ENCODE measurements at places on chromosomes 5 and 9.

DNA sequence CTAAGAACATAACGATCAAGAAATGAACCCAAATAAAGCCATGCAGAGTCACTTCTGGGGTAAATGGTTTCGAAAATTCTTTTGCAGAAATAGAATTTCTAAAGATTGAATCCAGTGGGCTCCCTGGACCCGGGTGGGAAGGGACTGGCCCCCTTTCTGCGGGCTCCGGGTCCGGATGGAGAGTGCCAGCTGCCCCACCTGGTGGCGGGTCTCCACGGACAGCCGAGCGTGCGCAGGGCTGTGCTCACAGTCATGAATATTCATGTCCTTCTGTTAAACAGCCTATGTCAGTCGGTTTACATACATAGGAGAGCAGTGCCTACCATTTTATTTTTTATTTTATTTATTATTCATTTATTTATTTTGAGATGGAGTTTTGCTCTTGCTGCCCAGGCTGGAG is 4.7 kb upstream of the PPP1R26 start:
- DNase-seq: peak; percentile 23

GRCh38 chr5:61160497-61160896 is 1.8 kb downstream of the SMIM15 start:
- DNase-seq: no peak

DNA sequence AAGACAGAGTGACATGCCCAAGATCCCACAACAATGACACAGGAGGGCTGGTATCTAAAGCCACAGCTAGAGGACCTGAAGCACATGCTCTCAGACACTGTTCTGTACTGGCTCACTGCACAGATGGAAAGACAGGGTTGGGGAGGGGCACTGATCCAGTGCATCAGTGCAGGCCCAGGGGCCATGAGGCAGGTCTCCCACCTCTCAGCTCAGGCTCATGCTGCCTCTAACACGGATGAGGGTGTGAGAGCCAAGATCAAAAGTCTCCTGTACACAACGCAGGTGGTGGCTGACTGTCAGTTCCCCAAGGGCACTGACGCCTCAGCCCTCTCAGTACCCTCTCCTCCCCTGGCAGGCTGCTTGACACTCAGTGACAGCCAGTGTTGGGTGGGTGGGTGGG is 10.9 kb downstream of the RAPGEF1 start:
- DNase-seq: no peak

DNA sequence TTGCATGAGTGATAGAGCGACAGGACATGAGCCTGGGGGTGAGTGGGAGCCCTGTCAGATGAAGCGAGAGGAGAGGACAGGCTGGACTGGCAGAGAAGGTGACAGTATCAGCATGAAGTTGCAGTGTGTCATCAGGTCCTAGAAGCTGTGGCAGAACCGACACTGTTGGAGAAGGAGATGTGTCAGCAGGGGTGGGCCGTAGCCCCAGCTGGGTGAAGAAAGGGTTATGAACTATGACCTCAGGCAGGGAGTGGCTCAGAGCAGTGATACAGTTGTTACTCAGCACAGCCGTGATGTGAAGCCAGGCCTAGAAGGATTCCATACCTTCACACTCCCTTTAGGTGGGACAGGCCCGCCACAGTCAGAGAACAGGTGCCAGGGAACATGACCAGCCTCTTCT is 7.6 kb downstream of the PCYOX1L start:
- DNase-seq: no peak

DNA sequence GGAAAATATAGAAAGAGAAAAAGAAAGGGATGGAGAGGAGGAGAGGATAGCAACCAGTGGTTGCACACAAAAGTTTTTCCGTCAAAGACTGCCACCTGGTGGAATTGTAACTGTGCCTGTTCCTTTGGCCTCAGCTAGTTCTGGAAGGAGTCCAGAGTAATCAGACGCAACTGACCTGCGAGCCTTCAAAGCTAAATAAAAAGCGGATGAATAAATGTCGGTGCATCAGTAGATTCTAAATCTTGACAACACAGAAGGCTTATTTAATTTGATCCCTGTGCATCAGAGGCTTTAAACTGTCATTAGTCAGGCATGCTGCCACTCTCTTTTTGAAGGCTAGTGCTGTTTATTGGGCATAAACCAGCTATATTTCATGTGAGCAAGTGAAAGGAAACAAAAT is 132.9 kb upstream of the ACO1 start:
- DNase-seq: peak; percentile 75

DNA sequence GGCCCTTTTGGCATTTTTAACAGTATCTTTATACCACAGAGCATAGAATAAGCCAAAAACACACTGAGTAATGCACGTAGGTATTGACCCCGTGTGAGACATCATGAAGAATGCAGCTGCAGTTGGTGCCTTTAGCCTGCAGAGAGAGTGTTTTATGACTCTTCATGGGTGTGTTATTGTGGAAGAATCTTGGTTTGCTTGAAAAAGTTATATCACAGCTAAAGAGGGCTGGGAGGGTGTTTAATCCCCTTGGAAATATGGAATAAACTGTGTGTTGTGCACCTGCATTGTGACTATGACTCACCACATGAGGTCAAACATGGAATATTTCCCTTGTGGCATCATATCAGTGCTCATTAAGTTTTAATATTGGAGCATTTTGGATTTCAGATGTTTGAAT is 458.7 kb downstream of the CDH9 start:
- no peak for DNase-seq

DNA sequence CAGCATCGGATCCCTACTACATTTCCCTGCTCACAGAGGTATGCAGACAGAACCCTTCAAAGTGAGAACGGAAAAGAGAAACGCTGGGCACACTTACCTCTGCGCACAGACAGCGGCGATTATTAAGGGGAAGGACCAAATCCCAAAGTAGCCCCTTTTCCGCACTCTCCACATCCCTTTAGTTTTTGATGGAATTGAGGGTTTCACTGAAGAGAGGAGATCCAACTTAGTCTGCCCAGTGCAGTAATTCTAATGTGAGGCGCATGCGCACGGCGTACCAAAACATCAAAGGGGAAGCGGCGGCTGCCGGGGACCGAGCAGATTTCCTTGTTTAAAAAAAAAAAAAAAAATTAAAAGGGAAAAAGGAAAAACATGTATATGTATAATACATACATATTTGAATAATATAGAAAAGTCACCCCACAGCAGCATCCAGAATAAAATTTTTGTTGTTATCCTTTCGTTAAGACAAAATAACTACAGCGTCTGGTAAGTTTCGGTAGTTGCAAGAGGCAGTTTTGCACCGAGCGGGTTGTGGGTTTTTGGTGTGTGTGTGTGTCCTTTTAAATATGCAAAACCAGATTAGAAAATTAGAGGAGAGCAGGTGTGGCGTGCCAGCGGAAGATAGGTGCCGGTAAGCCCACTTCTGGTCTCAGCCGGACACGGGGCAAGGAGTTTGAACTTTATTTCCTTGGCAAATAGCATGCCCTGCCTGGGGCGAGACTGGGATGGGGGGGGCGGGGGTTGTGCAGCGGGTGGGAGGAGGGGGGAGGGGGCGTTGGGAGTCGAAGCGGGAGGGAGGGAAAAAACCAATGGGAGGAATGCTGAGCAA is at the start of gene GABRB2:
TSS of gene GABRB2 (minus strand) at position 256 of the 832 bp plus-strand sequence. CDS start at position 174, 82 bp downstream.
- peak; percentile 38 for DNase-seq

GRCh38 chr9:132768932-132769905 is 99.0 kb downstream of the GTF3C4 start:
- DNase-seq: peak; percentile 82

GRCh38 chr5:55857247-55857640 is 6.1 kb downstream of the IL31RA start:
- DNase-seq: no peak

GRCh38 chr9:68733021-68733405 is 28.0 kb downstream of the PIP5K1B start:
- no peak for DNase-seq

DNA sequence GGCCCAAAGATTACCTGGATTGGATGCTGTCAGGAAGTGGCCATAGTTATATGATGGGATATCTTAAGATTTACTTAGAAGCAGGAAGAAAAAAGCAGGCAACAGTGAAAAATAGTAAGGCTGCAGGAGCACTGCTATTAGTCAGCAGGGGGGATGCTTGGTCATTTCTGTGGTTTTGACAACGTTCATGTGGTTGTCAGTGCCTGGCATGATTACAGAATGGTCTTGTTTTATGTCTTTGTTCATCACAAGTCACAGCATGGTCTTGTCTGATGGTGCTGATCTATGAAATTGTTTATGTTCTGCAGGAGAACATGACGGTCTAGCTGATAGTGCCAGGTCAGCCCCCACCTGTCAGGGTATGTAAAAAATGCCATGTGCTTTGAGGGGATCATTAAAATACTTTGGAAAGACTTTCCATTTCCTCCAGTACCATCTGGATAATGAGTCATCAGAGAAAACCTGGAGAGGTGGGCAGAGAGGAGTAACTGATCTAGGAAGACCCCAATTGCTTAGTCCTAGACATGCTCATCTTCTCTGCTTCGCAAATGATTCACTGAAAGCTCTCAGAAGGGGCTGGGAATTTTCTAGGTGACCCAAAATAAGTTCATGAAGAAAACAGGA is 48.5 kb downstream of the PLGRKT start:
- no peak for DNase-seq

- DNase-seq: no peak
These were observed 129.8 kb downstream of the NXNL2 start for GRCh38 chr9:88664773-88665172.

DNA sequence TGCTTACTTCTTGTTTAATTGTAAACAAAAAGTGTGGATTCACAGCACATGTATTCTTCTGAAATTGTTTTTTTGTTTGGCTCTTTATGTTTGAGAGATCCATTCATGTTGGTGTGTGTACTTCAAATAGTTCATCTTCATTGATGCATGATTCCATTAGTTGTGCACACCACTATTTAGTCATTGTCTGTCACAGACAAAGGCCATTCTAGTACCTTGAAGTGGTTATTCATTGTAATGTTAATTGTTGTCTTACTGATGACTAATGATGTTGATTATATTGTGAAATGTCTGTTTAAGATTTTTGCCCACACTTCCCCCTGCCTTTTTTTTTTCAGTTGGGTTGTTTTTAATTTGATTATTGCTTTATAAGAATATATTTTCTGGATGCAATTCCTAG is 391.3 kb downstream of the DIRAS2 start:
- DNase-seq: no peak

Measured in HAP-1 (cell line).